ENCODE measurements at places on chromosomes 5 and 9.

GRCh38 chr5:156380848-156381247, 53.9 kb downstream of the SGCD start:
- no peak for DNase-seq

DNA sequence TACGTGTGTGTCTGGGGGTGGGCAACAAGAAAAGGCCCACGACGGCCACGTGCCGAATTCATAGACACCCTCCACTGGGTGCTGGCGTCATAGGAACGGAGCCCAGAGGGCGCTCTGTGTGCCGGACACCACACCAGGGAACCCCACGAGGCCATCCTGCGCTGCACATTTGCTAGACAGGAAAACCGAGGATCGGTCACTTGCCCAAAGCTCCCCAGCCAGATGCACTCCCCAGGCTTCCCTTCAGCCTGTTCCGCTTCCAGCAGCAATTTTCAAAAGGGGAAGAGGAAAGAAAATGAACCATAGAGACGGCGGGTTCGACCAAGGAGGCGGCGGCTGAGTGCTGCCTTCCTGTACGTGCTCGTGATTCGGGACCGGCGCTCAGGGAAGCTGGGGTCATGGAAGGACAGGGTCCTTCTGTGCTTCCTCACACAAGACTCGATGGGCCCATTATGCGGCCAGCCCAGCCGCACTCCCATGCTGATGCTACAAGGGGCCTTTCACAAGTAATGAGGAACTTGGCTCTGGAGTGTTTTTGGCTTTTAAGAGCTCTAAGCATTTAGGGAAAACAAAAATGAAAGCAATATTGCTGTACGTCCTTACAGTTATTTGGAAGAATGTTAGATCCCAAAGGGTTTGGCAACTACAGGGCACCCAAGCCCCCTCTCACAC, 124.6 kb upstream of the SARDH start:
- no peak for DNase-seq

- no peak for DNase-seq
Observed at GRCh38 chr5:40689438-40689837, 9.7 kb downstream of the PTGER4 start.

DNA sequence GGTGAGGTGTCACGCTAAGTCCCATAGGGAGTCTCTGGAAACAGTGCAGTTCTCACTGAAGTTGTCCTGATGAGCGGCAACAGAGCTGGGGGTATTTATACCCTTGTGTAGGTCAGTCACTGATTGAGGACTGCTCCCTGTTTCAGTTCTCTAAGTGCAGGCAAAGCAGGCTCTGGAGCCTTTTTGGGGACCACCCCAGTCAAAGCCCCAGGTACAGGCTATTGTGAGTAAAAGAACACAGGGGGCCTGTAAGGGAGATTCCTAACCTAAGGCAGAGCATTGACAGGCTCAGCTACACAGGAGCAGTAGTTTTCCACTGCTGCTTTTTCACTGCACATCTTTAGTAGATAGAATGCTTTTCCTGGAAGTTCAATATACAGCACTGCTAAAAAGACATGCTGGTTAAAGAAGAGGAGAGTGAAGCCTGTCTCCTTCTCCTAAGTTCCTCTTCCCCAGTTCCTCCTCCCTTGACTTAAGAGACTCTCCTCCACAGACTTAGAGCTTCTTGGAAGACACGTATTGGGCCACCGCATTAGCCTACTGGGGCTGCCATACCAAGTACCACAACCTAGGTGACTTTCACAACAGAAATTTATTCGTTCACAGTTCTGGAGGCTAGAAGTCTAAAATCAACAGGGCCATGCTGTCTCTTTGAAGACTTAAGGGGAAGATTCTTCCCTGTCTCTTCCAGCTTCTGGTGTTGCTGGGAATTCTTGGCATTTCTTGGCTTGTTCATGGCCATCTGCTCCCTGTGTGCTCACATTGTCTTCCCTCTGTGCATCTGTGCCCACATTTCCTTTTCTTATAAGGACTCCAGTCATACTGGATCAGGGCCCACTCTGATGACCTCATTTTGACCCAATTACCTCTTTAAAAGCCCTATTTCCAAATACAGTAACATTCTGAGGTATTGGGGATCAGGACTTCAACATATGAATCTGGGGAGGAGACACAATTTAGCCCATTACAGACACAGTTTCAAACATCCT, 221.0 kb downstream of the ESM1 start:
- no peak for DNase-seq

DNA sequence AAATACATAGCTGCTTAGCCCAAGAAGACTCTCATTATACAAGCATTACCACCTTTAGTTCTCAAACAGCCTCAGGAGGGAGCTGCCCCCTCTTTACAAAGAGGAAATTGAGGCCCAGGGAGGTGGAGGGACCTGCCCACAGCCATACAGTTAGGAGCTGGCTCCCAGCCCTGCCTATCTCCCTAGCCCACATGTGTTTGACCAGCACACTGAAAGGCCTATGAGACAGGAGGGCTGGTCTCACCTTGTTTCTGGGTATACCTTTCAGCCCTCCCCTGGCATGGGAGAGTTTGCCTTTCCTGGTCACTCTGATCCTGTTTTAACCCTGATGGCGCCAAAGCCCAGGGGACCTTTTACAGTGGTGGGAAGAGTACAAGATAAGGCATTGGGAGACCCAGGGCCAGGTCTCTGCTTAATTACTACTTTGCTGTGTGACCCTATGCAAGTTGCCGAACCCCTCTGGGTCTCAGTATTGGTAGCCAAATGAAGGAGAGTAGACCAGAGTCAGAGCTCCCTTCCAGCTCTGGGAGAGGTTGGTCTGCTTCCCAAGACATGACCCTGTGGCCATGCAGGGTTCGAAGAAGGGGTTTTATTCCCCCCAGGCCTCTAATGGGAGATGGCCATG, 60.9 kb upstream of the RPL26L1 start:
- no peak for DNase-seq

- DNase-seq: no peak
Observed at GRCh38 chr9:14251154-14252071, 62.5 kb downstream of the NFIB start.

GRCh38 chr5:158022837-158023236, 163.9 kb upstream of the CLINT1 start:
- no peak for DNase-seq

GRCh38 chr5:177361418-177362291, 3.9 kb downstream of the RGS14 start:
- DNase-seq: no peak

- no peak for DNase-seq
Observed at GRCh38 chr5:175809531-175810121, 61.8 kb upstream of the CPLX2 start.

Measured in activated T-helper 1 cell treated with Interleukin-2 at 50 U/mL for 16 hours (primary cell).